ENCODE measurements at places on chromosomes 11 and 22.
A peak's percentile ranks its signal among the peaks of the same experiment; 100 is the strongest.

GRCh38 chr11:35682230-35683173 lies 19.9 kb downstream of the TRIM44 start:
- DNase-seq, result no peak

DNA sequence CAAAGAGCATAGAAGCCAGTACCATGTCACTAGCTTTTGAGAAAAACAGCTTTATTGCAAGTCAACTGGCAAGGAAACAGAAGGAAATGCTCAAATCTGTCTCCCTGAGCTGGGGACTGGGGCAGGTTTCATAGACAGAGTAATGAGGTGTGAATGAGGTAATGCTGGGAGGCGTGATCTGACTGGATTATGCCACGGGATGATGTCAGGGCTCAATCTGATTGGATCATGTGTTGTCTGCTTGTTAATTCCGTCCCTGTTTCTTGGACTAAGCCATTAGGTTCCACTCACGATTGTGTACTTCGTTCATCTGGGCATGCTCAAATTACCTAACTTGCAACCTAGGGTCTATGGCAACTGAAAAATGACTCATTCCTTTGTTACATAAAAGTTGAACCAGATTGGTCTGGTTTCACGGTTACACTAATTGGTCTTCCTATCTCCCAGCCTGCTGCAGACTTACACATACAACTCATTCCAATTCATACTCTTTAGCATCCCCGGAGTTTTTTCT lies 20.2 kb upstream of the OR10A5 start:
- DNase-seq, result no peak

DNA sequence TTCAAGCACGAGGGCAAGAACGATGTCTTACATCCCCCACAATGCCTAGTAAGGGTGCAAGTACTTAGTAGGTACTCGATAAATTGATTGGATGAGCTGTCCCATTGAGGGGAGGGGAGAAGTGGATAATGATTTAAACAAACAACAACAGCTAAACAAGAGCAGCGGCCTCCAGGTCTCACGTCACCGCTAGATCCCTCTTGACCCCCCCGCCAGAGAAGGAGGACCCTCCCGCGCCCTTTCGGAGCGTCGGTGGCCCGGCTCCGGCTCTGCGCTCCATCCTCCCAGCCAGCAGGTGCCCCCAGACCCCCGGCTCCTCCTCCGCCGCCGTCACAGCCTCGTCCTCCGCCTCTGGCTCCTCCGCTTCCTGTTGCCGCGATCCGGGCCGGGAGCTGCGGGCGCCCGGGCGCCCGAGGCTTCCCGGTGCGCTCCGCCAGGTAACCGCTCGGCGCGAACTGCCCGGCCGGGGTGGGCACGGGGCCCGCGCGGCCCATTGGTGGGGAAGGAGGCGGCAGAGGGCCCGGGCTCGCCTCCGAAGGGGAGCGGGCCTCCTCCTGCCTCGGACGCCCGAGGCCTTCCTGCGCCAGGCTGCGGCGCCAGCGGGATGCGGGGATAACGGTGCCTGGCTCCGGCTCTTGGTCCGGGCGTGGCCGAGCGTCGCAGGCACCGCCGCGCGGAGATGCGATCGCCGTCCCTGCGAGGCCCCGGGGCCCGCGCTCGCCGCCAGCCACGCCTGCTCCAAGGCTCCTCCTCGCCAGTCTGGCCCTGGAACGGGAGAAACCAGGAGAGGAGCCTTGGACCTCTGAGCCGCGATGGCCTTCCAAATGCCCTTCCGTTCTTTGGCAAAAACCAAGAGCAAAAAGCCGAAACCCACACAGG lies at the start of gene TLCD5:
Gene TLCD5, plus strand, starts transcription at position 368 of the 879 bp plus-strand sequence. CDS start 2,143 bp downstream, outside the sequence.
- peak; percentile 51 for DNase-seq

- DNase-seq, result no peak
Observed at GRCh38 chr22:32475468-32476010, 928 bp downstream of the FBXO7 start.

GRCh38 chr11:86523738-86524619 lies 148.4 kb downstream of the ME3 start:
- DNase-seq, result no peak

DNA sequence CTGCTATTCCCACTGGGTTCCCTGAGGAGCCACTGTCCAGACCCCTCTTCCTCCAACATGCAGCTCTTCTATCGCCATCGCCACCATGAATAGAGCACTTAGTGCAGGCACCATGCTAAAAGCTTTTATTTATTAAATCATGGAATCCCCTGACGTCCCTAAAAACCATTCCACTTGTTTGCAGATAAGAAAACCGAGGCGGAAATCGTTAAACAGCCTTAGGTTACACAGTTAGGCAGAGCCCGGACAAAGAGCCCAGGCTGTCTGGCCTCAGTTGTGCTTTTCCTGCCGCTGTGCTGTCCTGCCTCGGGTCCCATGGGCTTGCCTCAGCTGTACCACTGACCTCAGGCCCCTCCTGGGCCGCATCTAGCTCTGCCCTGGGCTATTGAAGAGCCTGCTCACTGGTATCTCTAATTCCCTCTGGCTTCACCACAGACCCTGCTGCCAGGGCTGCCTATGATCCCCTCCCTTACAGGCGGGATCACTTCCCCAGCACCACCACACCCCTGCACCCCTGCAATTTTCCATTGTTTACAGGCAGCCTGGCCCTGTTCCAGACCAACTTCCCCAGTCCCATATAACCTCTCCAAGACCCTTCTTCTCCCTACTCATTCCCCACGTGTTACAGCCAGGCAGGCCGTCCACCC lies 13.0 kb upstream of the TUB start:
- DNase-seq, result no peak

GRCh38 chr11:100731471-100731870 lies 44.4 kb downstream of the ARHGAP42 start:
- no peak for DNase-seq

DNA sequence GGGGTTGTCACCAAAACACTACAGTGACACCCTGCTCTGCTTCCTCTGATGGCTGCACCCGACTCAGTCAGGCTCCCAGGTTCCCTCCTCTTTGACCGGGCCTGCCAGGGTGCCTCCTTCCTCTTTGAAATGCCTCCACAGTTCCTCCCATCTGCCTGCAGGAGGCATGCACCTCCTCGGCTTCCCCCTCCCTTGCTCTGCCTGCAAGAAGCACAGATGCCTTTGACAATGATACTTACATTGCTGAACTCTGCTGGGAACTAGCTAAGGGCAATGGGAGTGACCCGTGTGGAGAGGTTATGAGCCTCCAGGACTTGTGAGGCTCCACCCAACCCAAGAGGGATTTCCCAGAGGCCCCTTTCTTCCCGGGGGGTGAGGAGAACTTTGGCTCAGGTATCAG lies 674.1 kb downstream of the OPCML start:
- DNase-seq, result no peak

GRCh38 chr11:83235825-83236224 lies 42.3 kb downstream of the ANKRD42 start:
- DNase-seq, result no peak

DNA sequence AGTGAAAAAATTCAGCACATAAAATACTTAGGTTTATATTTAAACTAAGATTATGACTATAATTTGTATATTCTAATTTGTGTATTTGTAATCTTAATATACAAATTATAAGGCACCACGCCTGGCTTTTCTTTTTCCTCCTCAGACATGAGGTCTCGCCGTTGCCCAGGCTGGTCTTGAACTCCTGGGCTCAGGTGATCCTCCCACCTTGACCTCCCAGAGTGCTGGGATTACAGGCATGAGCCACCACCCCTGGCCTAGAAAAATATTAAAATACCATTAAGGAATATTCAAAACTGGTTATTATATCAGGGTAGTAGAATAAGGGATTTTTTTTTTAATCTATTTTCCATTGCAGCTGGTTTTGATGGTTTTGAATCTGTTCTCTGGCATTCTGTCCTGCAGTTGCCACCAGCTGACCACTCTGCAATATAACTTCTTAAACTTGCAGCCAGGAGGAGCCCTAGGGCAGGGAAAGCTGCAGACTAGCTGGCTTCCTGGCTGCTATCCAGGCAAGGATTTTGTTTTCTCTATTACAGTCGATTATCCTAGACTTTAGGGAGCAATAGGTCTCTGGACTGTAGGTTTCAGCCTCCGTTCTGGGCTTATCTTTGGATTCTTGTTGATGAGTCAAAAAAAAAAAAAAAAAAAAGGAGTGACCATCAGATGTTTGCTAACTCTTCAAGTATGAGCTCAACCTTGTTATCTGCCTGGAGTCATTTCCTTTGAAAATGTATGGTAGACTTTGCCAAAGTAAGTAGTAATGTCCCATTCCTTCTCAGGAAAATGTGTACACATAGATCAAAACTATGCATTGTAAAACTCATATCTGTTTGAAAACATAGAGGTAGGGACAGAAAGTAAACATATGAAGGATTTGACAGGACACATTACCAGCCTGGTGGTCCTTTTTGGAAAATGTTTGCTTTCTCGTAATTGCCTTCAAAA lies 13.2 kb downstream of the POLA2 start:
- DNase-seq, result peak; percentile 82

- DNase-seq, result no peak
Observed at GRCh38 chr22:47089796-47090460, 327.5 kb downstream of the TBC1D22A start.

DNA sequence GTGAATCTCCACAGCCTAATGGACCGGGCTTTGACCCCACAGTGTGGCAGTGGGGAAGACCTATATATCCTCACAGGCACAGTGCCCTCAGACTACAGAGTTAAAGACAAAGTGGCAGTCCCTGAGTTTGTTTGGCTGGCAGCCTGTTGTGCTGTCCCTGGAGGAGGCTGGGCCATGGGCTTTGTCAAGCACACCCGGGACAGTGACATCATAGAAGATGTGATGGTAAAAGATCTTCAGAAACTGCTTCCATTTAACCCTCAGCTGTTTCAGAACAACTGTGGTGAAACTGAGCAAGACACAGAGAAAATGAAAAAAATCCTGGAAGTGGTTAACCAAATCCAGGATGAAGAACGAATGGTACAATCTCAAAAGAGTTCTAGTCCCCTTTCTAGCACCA lies 39.0 kb downstream of the ENDOD1 start:
- DNase-seq, result no peak

- DNase-seq, result peak; percentile 71
Observed at GRCh38 chr11:128632141-128632791, 44.9 kb upstream of the ETS1 start.

- DNase-seq, result no peak
Observed at GRCh38 chr22:44577391-44578109, 79.5 kb upstream of the RTL6 start.

DNA sequence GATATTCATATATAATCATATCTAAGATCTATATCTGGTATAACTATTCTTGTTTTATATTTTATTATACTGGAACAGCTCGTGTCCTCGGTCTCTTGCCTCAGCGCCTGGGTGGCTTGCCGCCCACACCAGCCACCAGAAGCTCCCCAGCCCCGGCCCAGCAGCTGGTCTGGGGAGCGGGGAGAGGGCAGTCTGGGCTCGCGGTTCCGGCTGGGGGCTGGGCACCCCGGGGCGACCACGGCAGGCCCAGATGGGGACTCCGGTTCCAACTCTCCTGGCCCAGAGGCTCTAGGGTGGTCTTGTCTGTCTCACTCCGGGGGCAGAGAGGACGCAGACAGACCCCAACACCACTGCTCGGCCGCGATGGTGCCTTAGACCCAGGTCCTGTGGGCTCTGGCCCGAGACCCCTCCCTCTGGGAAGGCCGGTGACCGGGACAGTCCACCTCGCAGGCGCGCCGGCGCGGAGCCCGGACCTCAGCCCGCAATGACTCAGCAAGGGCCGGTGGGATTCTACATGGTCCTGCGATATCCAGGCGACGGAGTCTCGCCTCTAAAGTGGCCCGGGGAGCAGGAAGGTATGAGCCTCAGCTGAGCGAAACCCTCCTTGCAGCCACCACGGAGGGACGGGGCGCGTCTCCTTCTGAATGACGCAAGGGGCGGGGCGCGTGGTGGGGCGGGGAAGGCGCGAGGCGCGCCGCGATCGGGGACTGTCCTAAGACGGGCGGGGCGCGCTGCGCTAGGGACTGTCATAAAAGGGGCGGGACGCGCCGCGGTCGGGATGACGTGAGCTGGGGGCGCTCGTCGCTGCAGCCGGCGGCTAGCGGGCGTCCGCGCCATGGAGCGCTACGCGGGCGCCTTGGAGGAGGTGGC lies at the start of gene DGCR6:
Gene DGCR6, plus strand, starts transcription at position 781 of the 870 bp plus-strand sequence. Its CDS starts 55 bp downstream, at position 836.
- DNase-seq, result no peak

GRCh38 chr22:49760630-49761571 lies 66.8 kb downstream of the BRD1 start:
- no peak for DNase-seq
